ENCODE measurements at places on chromosomes 1 and 21.

GRCh38 chr1:182264185-182264584 lies 127.4 kb downstream of the GLUL start:
- no peak for DNase-seq

GRCh38 chr1:152768847-152769533 lies 6.0 kb upstream of the LCE1F start:
- DNase-seq: no peak

DNA sequence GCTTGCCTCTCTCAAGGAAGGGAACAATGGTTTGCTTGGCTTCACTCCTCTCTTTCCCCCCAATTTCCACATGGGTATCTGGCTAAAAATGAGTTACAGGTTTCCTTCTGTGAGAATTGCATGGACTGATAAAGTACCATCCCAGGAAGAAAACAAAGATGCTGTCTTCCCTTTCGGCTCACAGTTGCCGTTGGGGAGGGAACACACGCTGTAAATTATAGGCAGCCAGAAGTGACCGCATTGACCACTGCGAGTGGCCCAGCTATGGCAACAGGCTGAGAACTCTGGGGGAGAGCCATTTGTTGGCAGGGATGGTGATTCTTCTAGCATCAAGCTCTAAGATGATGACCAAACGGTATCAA lies 2.9 kb downstream of the RUNX1 start:
- no peak for DNase-seq

- no peak for DNase-seq
These were observed at the start of gene CFAP107 for GRCh38 chr1:12745992-12746323. CFAP107 (plus strand) TSS chr1:12746200; CDS start chr1:12746431, 231 bp downstream.

DNA sequence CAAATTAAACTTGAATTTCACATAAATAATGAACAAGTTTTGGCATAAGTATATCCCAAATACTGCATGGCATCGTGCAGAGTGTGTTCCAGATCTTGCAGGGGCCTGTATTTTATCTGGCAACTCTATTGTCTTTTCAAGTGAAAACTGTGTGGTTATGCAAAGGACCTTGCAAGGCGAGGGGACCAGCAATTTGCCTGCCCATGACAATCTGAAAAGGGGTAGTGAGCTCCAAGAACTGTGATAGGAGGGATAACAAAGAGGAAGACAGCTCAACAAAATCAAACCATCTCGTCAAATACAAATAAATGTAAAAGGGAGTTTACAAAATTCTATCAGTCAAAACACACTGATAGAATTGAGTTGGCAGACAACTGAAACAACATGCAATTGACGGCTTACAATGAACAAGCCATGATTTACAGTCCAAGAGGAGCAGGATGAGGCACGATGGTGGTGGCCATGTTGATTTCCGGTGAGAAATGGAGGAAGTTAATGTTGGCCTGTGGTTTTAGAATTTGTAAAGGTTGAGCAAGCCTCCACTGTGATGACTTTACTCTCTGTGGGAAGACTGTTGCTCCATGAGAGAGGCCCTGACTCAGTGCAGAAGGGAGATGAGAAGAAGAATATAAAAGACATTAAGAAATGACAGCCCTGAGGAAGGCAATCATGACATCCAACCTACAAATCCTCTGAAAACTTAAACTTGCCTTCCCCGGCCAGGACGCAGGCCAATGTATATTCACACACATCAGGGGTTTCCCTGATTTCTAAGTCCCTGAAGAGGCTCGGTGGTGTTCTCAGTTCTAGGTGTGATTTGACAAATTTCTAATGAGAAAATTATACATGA lies 132.2 kb downstream of the ADSS2 start:
- no peak for DNase-seq

DNA sequence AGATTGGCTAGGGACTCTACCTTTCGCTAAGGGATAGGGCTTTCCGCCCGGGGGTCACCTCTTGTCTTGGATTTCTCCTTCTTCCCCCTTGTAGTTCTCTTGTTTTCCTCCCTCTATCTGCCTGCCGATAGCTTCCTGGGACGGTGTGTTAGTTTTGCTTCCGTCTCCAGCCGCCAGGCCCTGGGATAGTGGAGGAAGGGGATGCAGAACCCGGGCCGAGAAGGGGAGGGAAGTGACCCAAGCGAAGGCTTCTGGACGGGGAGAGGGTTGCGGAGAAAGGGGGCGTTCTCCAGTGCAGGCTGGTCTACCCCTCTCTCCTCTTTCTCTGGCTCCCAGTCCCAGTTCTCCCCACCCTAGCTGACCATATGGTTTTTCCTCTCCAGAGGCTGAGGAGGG lies 871 bp downstream of the TUFT1 start:
- no peak for DNase-seq

GRCh38 chr1:193114485-193115095 lies 7.2 kb upstream of the CDC73 start:
- no peak for DNase-seq

DNA sequence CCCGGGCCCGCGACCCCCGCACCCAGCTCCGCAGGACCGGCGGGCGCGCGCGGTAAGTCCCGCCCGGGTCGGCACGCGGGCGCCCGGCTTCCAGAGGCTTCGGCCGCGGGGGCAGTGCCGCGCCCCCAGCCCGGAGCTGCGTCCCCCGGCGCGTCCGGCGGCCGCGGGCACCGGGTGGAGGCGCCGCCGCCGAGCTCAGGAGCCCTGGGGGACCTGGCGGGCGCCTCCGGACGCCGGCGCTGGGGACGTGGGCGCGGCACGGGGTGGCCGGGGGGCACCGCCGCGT lies 227 bp downstream of the NBL1 start:
- no peak for DNase-seq

- no peak for DNase-seq
These were observed 338.6 kb downstream of the PAPPA2 start for GRCh38 chr1:176801514-176802020.

DNA sequence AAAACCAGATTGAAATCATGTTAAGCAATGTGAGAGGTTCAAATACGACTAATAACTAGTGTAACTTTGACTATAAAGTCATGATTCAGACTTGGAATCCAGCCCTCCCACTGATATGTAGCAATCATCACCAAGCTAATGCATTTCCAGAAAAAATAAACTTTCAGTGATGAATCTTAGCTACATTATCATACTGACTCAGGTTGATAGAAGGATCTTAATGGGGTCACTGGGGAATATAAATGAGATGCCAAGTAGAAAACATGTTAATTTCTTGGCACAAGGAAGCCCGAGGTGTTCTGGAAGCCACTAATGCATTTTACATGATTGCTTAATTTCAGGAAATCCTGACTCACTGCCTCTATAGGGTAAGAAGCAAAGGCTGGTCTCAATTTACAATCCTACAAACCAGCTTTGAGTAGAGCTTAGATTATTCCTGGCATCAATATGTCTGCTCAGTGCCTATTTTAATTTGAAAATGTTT lies 67.7 kb downstream of the SELENOF start:
- DNase-seq: no peak

DNA sequence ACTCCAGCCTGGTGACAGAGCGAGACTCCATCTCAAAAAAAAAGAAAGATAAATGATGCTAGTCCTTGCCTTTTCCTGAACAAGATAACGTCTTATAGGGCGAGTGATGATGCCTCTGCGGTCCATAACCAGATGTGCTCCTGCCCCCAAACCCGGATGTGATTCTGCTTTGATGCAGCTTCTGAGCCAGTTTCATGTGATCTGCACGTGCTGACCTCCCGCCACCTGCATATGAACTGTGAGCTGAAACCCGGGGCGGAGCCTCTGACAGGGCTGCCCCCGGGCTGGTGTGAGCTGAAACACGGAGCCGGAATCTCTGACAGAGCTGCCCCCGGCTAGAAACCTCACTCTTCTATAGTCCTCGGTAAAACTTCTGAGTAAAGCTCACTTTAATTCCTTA lies 1.3 kb downstream of the KRTAP12-4 start:
- no peak for DNase-seq

DNA sequence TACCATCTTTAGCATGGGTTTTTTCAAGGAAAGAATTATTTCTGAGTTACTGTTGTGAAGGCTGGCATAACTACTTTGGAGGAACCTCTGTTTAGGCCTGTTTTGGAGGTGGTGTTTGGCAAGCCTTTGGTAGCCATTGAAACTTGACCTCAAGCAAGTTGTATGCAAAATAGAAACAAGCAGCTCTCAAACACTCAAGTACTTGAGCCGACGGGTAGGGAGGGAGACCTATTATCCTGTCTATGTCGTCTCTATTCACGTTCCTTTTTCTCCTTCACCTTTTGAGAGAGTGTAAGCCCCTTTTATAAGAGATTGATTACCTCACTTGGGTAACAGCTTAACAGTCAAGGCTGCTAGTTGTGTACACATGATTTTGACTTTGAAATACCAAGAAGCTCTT lies 878.3 kb upstream of the CXADR start:
- DNase-seq: no peak

DNA sequence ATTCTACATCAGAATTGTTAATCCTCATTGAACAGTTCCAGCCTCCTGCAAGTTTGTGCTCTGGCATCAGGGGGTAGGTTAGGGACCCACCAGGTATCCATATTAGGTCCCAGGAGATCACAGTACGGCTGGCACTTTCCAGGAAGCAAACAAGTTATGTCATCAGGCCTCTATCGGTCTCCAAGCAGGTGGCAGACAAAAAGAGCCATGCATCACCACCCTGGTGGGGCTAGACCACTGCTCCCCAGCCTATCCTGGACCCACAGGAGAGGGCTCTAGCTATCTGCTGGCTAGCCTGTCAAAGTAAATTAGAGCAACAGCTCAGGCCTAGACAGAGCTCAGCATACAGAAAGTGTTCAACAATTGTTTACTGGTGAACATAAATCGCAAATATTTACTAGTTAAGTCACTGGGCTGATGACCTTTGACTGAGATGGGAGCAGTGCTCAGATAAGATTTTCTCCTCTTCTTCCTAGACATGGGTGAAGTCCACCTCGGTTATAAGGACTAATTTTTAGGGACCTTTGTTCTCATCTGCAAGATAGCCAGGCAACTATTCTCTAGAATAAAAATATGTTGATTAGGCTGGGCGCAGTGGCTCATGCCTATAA lies 6.4 kb downstream of the NUAK2 start:
- DNase-seq: peak; percentile 6

All from NCI-H2081 (cell line).